ENCODE measurements at places on chromosomes 11 and 22.

- DNase-seq, result no peak
Observed at GRCh38 chr22:46923394-46923793, 160.9 kb downstream of the TBC1D22A start.

DNA sequence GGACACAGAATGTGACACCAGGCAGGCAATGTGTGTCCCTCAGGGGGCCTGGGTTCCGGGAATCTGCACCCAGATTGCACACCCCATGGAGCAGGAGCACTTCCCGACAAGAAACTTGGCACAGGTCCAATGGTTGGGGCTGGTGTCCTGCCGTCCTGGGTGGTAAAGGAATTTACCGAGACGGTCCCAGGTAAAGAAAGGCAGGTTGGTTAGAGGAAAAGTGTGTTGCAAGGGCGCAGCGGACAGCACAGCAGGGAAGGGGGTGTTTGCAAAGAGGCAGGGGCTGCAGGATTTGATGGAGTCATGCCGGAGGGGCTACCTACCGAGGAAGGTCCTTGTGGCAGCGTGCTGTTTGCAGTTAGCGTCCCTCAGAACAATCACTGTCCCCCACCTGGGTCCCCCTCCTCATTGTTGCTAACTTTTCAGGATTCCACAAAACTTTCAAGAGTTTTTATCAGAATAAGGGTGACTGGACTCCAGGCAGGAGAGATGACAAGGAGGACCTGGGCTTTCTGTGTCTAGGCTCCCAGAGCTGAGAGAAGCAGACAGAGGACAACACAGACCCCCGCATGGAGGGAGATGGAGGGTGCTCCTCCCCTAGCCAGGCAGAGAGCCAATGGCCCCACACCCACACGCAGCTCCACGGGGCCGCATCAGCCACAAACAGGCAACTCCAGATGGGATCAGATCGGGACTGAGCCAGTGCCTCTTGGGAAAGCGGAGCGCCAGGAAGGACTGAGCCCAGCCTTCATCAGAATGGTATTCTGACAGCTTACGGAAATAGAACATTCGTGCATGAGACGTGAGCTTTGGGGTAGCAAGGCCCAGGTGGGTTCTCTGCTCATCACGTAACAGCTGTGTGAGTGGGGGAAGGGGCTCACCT lies 1423.9 kb downstream of the BRD1 start:
- DNase-seq, result no peak

GRCh38 chr11:1862588-1863351 lies 9.9 kb downstream of the LSP1 start:
- no peak for DNase-seq

DNA sequence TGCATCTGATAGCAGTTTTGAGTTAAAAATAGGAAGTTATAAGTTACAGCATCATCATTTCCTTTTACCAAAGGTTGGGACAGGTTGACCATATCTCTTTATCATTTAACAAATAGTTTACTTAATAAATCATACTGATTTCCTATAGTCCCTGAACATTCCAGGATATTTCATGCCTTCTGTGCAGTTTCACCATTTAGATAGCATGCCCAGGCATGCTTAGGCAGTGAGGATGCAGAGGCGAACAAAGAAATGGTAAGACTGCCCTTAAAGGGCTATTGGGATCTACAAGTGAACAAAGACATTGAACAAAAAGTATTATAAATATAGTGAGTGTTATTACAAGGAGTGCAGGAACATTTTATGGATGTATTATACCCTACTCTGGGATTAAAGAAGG lies 96.4 kb downstream of the PRMT3 start:
- no peak for DNase-seq

DNA sequence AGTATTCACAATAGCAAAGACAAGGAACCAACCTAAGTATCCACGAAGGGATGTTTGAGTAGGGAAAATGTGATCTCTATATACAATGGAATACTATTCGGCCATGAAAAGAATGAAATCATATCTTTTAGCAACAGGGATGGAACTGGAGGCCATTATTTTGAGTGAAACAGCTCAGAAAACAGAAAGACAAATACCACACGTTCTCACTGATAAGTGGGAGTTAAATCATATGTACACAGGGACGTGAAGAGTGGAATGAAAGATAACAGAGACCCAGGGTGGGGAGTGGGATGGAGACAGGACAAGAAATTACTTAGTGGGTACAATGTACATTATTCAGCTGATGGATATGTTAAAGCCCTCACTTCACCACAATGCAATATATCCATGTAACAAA lies 1012.7 kb downstream of the TBC1D22A start:
- DNase-seq, result no peak

Measured in NCI-H510A treated with DMSO at 0.1 percent for 48 hours (cell line).